Omental fat pad (tissue), 4 donors: ENCODE measurements at places on chromosomes 7 and 10.

- DNase-seq = no peak
Observed at GRCh38 chr7:54355842-54356241, 186.3 kb upstream of the VSTM2A start.

- DNase-seq = no peak
Observed at GRCh38 chr7:22292531-22292930, 64.4 kb downstream of the RAPGEF5 start.

DNA sequence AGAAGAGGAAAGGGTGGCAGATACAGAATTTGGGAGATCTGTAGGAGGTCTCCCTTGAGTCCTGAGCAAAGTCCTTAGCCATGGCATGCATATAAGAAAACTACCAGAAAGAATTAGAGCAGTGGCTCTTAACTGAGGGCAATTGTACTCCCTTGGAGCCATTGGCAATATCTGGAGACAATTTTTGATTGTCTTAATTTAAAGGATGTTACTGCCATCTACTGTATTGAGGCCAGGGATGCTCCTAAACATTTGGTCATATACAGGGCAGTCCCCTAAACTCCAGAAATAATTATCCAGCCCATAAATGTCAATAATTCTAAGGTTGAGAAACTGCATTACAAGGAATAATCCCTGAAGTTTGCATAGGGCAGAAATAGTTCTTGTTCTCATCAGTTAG lies 136.4 kb upstream of the ODAD2 start:
- no peak for DNase-seq

- no peak for DNase-seq
Observed at GRCh38 chr7:146575903-146576302, 459.3 kb downstream of the CNTNAP2 start.

DNA sequence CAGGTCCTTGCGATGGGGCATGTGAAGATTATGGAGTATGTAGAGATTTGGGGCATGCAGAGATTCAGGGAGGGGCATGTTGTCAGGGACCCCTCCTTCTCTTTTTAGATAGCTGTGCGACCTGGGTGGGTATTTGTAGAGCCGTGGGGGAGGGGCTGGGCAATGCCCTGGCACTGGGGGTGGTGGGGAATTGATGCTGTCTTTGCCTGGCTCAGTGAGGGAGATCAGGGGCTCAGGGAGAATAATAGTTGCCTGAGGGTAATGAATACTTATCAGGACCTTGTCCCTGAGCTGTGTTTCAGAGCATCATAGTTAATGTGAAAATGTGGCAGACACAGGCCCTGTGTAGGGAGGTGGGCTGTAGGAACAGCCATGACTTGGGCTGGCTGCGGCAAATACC lies 3.5 kb downstream of the RAMP3 start:
- DNase-seq = no peak

DNA sequence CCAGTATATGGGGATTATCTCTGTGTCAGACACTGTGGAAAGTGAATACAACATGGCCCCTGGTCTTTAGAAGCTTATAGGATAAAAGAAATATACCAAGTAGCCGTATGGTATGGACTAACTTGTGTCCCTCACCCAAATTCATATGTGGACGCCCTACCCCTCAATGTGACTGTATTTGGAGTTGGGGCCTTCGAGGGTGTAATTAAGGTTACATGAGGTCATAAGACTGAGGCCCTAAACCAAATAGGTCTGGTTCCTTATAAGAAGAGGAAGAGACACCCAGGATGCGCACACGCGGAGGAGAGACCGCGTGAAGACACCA lies 36.3 kb downstream of the ASB13 start:
- DNase-seq = no peak

- no peak for DNase-seq
Observed at GRCh38 chr7:3264693-3265339, 36.2 kb upstream of the SDK1 start.

DNA sequence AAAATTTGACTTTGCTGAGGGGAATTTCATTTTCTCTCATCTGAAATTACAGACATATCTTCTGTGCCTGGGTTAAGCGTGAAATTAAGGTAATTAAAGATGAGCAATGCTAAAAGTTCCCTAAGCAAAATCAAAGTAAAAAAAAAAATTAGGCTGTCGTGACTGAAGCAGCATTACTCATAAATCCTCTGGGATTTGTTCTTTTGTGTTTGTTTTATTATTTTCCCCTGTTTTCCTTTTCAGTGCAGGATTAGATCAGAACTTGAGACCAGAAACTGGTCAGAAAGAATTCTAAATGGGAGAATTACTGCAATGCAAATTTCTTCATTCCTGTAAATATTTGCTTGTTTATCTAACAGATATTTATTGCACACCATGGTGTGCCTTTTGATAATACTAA lies 141.4 kb upstream of the BET1 start:
- no peak for DNase-seq

- DNase-seq = no peak
Observed at GRCh38 chr10:124156524-124157260, 63.3 kb upstream of the CHST15 start.

- DNase-seq = no peak
Observed at GRCh38 chr7:24963218-24963617, 16.8 kb downstream of the OSBPL3 start.

DNA sequence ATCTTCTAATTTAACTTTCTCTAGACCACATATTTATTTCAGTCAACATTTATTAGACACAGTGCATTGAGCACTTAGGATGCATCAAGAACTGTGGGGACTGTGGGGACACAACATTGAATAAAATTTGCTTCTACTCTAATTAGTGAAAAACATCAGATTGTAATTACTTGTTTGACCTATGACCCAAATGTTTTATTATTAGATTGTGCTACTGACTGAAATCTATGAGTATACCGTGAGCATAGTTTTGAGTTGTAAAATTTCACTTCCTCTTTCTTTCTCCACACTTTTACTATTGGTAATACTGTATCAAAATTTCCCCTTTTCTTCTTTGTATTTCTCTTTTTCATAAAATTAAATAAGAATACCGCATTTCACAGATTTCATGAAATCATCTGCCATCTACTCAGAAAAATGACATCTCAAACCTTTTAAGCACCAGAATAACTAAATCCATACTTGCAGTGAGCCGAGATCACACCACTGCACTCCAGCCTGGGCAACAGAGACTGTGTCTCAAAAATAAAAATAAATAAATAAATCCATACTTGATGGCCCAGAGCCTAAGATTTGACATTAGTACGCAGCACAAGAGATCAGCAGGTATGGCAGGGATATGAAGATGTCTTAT lies 25.4 kb upstream of the INPP5F start:
- DNase-seq = no peak

DNA sequence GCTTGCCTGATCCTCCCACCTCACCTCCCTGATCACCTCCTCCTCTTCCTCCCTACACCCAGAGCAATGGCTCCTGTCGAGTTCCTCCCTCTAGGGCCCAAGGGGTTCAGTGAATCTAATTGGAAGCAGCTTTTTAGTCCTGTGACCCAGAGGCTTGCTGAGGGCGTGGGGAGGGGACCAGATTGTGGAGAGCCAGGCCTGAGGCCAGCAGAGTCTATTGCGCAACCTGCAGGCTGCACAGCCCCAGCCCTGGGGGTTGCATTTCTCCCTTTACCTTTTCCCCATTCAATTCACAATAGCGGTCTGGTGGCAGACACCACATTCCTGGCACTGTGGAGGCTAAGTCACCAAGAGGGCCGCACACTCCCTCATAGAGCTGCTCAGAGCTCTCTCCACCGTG lies 32.5 kb downstream of the GHRHR start:
- DNase-seq = no peak
